ENCODE measurements at places on chromosomes 11 and 22. TPM values are rescaled to one million over a fixed set of nuclear protein-coding genes. Genes with fewer than 3 reads are reported as not detected.

Gene CABP4
- 5.7 TPM for total RNA-seq

Gene C22orf31
- not detected for total RNA-seq

Gene CD3E
- total RNA-seq = not detected

DNA sequence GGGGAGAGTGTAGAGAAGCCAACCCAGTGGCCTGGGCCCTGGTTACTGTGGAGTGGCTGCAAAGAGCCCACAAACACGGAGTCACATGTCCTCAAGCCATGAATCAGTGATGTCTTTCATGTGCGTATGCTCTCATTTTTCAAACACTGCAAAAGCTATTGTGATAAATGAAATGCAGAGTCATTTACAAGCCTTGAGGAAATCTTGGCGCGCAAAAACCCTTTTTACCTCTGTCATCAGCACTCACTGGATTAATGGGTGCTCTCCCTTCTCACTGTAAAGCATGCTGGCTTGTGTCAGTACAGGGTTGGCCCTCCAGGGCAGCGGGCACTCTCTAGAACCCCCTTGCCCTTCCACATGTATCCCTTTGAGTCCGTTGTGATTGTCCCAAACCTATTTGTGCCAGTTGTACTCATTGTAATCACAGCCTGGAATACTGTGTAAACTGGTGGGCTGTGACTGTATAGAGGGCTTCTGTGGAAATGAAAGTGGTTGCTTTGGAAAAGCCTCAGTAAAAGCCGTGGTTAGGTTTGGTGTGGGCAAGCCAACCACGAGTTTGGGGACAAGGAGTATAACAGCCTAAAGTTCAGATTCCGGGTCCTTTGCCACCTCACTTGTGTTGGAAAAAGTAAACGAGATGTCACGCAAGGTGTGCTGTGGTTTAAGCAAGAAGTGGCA, 10.4 kb downstream of the GNAZ start:
- no peak for DNase-seq

- no peak for DNase-seq
These were observed 116.8 kb downstream of the ZBTB16 start for GRCh38 chr11:114176321-114176720.

DNA sequence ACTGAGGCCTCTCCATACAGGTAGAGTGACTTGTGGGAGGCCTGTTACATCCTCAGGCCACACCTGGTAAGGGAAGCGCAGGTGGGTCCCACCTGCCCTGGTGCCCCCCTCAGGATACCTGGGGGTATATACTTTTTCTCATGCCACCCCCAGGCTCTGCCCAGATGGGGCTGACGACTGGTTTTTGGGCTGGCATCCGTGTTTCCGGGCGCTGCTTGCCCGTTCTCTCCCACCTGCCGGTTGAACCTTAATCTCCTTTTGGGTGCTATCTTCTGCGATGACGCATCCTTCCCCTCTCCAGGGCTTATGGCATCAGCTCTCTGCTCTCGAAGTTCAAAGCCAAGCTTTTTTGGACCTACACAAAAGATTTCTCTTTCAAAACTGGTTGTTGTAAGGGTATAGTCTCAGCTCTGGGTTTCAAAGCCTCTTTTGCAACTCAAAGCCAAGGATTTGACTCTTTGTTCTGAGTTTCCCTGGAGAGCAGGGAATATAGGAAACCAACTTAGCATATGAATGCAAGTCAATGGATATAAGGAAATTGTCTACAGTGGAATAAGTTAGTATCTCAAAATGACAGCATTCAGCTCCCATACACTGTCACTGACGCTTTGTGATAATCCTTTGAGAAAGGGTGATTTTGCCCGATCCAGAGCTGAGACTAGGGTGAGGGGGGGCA, 8.6 kb upstream of the LRRC10B start:
- DNase-seq = no peak

- no peak for DNase-seq
These were observed 40.8 kb upstream of the GAL start for GRCh38 chr11:68643585-68643984.

DNA sequence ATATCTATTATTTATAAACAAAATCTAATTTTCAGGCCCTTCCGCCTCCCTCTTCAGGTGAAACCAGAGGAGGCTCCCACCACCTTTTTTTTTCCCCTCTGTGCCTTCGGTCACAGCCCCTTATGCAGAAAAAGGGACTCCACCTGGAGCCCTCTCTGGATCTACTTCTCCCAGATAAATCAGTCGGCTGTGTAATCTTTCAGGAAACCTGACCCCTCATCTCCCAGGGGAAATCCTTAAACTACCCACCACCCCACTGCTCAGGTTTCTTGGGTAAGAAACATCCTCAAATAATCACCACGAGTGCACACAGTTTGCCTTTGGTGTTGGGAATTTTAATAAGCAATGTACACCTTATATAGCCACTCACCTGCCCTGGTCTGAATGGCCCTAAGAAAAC, 104.2 kb downstream of the NAV2 start:
- no peak for DNase-seq

- no peak for DNase-seq
These were observed 37.7 kb upstream of the GNB1L start for GRCh38 chr22:19892257-19892879.

GRCh38 chr22:26239581-26239980, 70.3 kb downstream of the SEZ6L start:
- DNase-seq = no peak

- DNase-seq = no peak
These were observed 353.1 kb upstream of the ANO5 start for GRCh38 chr11:21839796-21840195.

- DNase-seq = no peak
These were observed at the start of gene SMIM38 for GRCh38 chr11:69155302-69156234. Gene SMIM38 (plus strand): TSS chr11:69155935. CDS start chr11:69157847, 1,912 bp downstream.

DNA sequence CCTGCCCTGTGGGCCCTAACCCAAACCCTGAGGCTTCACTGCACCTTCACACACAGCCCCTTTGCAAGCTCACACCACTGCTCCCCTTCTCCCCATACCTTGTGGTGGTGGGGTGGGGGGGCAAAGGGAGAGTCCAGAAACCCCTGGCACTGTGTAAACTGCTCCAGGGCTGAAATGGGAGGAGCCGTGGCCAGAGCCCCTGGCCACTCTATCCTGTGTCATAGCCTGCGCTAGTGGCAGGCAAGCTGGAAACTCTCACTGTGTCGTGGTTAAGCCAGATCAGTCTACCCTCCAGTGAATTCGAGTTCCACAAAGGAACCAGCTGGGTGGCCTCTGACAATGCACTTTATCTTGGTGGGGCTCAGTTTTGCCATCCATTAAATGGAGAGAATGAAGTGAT, 8.4 kb upstream of the SYT13 start:
- DNase-seq = no peak

GRCh38 chr11:10862446-10862845, 4.6 kb upstream of the ZBED5 start:
- no peak for DNase-seq

DNA sequence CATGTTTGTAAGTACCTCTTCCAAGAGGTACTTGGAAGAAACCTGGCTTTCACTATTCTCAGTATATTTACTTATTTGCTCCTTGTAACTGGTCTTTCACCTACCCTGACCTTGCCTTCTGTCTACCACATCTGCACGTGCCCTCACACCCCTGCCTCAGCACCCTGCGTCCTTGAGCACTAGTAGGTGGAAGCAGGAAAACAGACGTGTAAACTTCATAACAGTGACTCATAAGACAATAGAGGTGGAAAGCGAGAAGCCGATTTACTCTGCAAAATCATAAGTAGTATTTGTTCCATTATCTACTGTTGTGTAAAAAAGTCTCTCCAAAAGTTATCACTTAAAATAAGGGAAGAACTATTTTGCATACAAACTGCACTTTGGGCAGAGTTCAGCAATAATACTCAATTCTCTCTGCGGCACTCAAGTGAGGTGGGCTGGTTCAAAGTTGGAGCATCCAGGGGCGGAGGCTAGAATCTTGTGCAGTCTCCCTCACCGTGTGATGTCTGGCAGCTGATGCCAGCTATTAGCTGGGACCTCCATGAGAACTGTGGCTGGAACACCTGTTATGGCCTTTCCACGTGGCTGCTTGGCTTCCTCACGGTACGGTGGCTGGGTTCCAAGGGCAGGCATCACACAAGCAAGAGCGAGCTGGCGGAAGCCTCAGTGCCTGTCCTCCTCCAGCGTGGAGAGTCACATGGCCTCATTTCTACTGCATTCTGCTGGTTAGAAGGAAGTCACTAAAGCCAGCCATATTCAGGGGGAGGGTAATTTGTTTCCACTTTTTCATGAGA, 30.4 kb downstream of the PACS1 start:
- peak; percentile 28 for DNase-seq
